ENCODE measurements at places on chromosomes 7 and 10.

GRCh38 chr10:124289851-124290795, 128.6 kb downstream of the OAT start:
- no peak for DNase-seq

DNA sequence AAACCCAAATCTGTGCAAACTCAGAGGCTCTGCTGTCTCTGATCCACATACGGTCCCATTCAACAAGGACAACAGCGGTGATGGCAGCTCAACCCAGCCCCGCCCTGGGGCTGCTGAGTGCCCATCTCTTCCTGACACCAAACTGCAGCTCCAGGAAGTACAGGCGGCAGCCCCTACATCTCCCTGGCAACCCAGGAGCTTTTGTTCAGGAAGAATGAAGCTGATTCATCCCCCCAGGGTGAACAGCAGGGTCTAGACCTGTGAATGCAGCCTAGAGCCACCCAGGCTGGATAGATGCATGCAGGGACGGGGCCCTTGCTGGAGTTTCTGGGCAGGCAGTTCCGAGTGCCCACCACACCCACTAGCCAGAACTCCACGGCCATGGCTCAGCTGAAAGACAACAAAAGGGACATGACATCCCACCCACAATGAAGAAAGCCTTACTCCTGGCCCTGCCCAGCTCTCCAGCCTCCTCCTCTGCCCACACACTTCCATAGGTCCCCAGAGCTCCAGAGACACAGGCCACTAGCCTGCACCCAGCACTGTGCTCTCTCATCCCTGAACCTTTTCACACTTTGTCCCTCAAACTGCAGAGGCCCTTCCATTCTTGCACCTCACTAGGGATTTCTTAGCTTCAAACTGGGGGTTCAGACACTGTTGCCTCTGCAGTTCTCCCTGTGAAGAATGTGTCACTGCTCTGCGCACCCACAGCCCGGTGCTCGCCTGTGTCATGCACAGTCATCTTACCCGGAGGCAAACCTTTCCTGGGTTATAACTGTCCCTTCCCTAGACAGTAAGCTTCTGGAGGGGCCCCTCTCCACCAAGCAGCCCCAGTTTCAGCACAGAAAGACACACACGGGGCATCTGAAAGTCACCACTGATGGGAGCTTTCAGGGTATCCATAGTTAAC, 99.1 kb downstream of the GRID1 start:
- DNase-seq: no peak

DNA sequence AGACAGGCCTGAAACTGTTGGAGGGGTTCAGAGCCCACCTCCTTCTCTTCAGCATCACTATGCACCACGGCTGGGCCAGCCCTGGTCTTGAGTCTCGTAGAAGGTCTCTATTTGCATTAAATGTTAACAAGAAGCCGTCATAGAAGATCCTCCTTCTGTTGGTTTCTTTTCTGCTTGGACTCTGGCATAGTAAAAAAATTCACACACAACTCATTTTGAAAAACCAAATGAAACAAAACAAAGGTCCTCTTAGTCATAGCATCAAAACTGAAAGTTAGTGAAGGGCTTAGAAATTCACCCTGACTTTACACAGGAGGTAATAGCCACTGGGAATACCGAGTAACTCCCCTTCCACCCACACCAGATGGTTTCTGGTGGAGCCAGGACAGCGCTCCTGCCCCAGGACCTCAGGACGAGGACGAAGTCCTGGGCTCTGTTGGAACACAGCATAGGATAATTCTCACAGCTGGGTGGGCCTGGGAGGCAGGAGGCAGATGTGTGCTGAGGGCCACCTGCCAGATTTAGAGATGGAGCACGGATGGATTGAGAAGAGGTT, 248.4 kb upstream of the KLF6 start:
- DNase-seq: no peak

DNA sequence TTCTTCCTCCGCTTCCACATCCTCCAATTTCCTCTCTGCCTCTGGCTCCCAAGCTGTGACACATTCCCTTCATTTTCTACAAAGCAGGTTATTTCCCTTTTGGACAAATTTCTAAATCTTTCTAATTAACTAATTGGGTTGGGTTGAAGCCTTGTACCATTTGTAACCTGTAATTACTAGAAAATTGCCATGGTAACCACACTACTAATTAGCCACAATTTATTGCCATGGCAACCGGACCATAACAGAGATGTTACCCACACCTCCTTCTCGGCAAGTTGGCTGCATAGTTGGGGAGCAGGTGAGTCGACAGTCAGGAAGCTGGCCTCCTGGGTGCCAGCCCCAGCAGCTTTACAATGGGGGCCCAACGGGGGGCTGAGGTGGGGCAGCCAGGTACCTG, 61.6 kb downstream of the GOLGA7B start:
- no peak for DNase-seq

DNA sequence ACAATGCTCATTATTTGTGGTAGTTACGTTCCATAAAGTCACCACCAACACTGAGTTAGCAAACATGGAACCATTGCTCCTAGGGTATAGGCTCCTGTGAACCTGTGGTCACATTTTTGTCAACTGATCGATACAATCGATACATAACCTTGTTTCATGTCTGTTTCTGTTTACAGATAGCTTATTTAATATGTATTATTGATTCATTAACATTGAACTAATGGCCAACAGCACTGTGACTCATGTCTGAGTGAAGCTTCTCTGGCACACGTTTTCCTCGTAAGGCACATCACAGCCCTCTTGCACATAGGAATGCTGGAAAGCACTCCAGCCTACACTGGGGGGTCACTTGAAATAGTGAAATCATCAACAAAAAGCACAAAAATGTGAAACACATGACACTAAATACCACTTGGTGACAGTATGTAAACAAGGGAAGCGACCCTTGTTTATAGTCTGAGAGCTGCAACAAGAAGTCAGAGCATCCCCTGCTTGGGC, 27.0 kb downstream of the GHRHR start:
- no peak for DNase-seq

- no peak for DNase-seq
Observed at GRCh38 chr10:91653219-91653870, 20.5 kb upstream of the PPP1R3C start.

- DNase-seq: no peak
Observed at GRCh38 chr10:49189422-49189821, 1.2 kb upstream of the TMEM273 start.

GRCh38 chr7:36617408-36617807, 106.9 kb downstream of the AOAH start:
- no peak for DNase-seq

GRCh38 chr7:157586426-157586955, 249.7 kb downstream of the DNAJB6 start:
- no peak for DNase-seq

GRCh38 chr10:129958629-129959543, 5.2 kb downstream of the EBF3 start:
- no peak for DNase-seq

DNA sequence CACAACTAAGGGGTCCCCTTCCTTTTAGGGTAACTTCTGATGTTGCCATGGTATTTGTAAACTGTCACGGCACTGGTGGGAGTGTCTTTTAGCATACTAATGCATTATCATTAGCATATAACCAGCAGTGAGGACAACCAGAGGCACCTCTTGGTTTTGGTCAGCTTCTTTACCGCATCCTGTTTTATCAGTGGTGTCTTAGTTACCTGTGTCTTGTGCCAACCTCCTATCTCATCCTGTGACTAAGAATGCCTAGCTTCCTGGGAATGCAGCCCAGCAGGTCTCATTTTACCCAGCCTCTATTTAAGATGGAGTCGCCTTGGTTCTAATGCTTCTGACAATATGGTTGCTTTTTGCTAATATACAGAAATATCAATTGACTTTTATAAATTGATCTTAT, 54.9 kb downstream of the AHCYL2 start:
- no peak for DNase-seq

DNA sequence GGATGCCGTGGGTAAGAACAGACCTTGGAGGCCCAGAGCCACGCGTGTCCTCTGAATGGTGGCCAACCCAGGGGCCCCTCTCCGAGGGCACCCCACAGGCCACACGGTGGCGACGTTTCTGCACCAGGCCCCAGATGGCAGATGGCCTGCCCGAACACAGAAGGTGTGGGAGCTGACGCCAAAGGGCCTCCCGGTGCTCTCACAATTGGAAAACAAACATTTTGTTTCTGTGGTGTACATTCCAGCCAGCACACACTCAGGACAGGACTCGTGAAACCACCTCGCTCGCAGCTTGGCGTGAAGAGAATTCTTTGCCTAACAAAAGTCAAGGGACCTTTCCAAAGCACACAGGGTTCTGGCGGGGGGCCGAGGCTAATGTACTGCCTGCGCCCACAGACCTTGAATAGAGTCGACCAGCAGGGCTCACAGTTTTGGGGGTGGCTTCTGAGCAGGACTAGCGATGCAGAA, 112.1 kb downstream of the FAM53B start:
- DNase-seq: peak; percentile 8

- DNase-seq: no peak
Observed at GRCh38 chr7:41097501-41097900, 605.4 kb downstream of the INHBA start.

- DNase-seq: no peak
Observed at GRCh38 chr7:32079510-32079909, 9.3 kb upstream of the PDE1C start.

DNA sequence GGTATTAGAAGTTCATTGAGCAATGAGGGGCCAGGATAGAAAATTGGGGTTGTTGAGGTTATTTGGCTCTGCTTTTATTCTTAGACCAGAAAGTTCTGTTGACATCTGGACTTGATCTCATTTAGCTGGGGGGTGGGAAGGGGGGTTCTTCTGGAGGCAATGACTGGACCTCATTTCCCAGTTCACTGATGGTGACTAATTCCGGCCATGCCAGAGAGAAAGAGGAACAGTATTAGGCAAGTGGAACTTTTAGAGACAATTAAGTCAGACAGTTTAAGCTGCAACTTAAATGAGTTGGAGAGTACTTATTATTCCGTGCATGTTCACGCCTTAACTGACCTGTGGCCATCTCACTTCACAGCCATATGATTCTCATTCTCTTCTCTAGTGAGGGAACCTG, 512.5 kb downstream of the REEP3 start:
- DNase-seq: no peak

- no peak for DNase-seq
Observed at GRCh38 chr7:142916508-142916907, 17.0 kb downstream of the TRPV5 start.
